ENCODE measurements at places on chromosomes 2 and 18. TPM values are rescaled to one million over a fixed set of nuclear protein-coding genes. Genes with fewer than 3 reads are reported as not detected.

GRCh38 chr2:172350839-172351479, 76.4 kb upstream of the ITGA6 start:
- H3K36me3 ChIP-seq = no peaks in the 10 kb centered on the region
- DNase-seq = no peak
- no peak overlapping the region for H3K27ac ChIP-seq
- no peak overlapping the region for H3K4me3 ChIP-seq
- no peaks in the 10 kb centered on the region for H3K4me1 ChIP-seq

DNA sequence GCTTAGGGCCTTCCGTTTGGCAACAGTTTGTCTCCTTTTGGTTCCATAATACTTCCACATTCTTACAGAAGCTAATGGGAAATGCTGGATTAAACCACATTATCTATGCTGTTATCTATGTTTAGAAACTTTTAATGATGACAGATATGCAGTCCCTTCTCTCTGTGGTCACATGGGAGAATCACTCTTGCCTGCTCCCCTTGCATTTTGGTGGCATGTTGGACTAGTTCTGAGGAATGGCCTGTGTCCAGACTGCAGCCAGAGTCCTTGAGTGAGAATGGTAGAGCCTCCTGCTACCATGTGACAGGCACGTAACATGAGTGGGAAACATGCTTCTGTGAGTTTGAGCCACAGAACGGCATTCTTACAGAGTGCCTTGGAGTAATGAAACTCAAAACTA, 19.2 kb downstream of the SPTBN1 start:
- H3K27ac ChIP-seq = no peak overlapping the region
- H3K4me3 ChIP-seq = no peak overlapping the region
- no peaks in the 10 kb centered on the region for H3K4me1 ChIP-seq
- DNase-seq = no peak

- H3K36me3 ChIP-seq = no peaks in the 10 kb centered on the region
- no peaks in the 10 kb centered on the region for H3K27me3 ChIP-seq
- no peaks in the 10 kb centered on the region for H3K4me1 ChIP-seq
- DNase-seq = no peak
These were observed 15.0 kb upstream of the POLI start for GRCh38 chr18:54254265-54254758.

- H3K27me3 ChIP-seq = no peaks in the 10 kb centered on the region
- H3K4me1 ChIP-seq = peaks cover 27% of the 10 kb centered on the region
- H3K27ac ChIP-seq = no peak overlapping the region
- no peak overlapping the region for H3K4me3 ChIP-seq
These were observed 21.8 kb downstream of the TRIP12 start for GRCh38 chr2:229900012-229900411.

GRCh38 chr18:74172697-74173433, 24.5 kb downstream of the TIMM21 start:
- H3K4me1 ChIP-seq = no peaks in the 10 kb centered on the region
- no peak overlapping the region for H3K4me3 ChIP-seq
- H3K27me3 ChIP-seq = no peaks in the 10 kb centered on the region
- no peaks in the 10 kb centered on the region for H3K36me3 ChIP-seq
- H3K27ac ChIP-seq = no peak overlapping the region

DNA sequence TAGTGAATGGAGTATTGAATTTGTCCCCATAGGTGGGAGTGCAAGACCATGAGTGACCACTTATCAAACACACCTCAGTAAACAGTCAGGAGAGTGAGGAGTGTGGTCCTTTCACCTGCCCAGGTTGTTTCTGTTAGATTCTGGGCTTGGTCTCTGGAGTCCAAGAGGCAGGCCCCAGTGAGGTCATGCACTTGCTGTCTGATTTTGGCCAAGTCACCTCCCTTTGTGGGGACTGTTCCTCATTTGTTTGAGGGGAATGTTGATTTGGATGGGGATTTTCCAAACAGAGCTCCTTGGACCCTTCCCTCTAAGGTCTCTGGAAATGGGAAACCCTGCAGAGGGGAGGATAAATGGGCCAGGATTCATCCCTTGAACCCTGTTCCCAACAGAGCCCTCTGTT, 7.3 kb downstream of the IL1RN start:
- no peak overlapping the region for H3K27ac ChIP-seq
- H3K36me3 ChIP-seq = no peaks in the 10 kb centered on the region
- no peaks in the 10 kb centered on the region for H3K27me3 ChIP-seq
- no peaks in the 10 kb centered on the region for H3K4me1 ChIP-seq
- no peak overlapping the region for H3K4me3 ChIP-seq
- DNase-seq = no peak

DNA sequence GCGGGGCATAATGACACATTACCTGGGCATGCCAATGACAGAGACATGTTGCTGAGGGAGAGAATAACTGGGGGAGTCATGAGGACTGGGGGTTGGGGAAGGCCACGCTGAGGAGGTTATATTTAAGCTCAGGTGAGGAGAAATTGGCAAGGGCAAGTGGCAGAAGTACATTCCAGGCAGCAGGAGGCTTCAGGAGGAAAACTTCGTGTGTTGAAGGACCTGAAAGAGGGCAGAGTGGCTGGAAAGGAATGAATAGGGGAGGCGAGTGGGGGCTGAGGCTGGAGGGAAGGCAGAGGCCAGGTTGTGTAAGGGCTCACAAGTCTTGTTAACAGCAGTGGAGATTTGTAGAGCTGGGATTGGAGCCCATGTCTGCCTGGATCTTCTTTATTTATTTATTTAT, 166.3 kb downstream of the RAPGEF4 start:
- H3K36me3 ChIP-seq = no peaks in the 10 kb centered on the region
- no peak for DNase-seq
- no peak overlapping the region for H3K4me3 ChIP-seq
- H3K27me3 ChIP-seq = no peaks in the 10 kb centered on the region
- no peaks in the 10 kb centered on the region for H3K4me1 ChIP-seq

DNA sequence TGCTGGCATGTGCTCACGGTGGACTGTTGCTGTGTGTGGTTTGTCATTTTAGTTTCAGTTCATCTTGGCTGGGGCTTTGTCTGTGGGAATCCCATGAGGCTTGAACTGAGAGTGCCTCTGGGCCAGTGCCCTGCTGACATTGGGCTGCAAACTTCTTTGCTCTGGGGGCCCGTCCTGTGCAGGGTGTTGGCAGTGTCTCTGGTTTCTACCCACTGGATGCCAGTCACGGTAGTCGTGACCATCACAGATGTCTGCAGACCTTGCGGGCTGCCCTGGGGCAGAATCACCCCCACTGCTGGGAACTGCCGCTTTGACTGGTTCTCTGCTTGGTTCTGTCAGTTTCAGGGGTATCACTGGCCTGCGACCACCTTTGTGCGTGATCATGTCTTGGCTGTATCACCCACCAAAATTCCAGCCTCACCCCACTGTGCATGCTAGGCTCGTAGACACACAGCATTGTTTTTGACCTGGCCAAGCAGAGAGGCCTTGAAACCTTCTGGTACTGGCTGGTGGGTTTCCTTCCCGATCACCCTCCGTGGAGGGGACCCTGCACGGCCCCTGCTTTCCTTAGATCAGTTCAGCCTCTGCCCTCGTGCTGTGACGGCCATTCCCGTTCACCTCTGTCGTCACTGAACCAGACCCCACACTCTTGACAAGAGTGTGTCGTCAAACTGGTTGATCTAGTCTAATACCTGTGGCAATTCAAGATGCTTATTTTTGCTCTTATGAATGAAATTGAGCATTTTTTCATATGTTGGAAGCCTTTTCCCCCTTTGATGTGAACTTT, 57.6 kb downstream of the KCNG2 start:
- no peaks in the 10 kb centered on the region for H3K27me3 ChIP-seq
- H3K36me3 ChIP-seq = no peaks in the 10 kb centered on the region
- H3K4me3 ChIP-seq = no peak overlapping the region
- H3K4me1 ChIP-seq = no peaks in the 10 kb centered on the region
- H3K27ac ChIP-seq = no peak overlapping the region

GRCh38 chr18:32431753-32432152, 38.9 kb downstream of the GAREM1 start:
- H3K4me3 ChIP-seq = no peak overlapping the region
- no peak for DNase-seq
- H3K36me3 ChIP-seq = no peaks in the 10 kb centered on the region
- no peak overlapping the region for H3K27ac ChIP-seq

DNA sequence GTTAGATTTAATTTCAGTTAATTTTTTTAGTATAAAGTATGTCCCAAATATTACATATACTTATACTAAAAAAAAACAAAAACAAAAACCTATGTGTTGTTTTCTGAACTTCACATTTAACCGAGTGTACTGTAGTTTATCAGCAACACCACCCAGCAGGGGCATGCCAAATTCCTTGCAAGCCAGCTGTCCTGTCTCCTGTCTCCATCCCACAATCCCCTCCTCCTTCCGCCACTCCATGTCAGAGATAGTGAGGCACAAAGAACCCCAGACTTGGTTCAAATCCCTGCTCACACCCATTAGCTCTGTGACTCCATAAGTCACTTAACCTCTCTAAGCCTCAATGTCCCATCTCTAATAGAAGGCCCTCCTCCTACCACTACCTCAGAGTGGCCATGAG, 9.4 kb downstream of the CHST10 start:
- no peaks in the 10 kb centered on the region for H3K4me1 ChIP-seq
- no peak overlapping the region for H3K4me3 ChIP-seq
- no peak overlapping the region for H3K27ac ChIP-seq
- no peak for DNase-seq
- no peaks in the 10 kb centered on the region for H3K27me3 ChIP-seq
- no peaks in the 10 kb centered on the region for H3K36me3 ChIP-seq

GRCh38 chr2:134325696-134326095, 71.8 kb downstream of the MGAT5 start:
- H3K27me3 ChIP-seq = no peaks in the 10 kb centered on the region
- no peak overlapping the region for H3K4me3 ChIP-seq
- no peaks in the 10 kb centered on the region for H3K36me3 ChIP-seq
- H3K27ac ChIP-seq = no peak overlapping the region

GRCh38 chr2:102295566-102295965, 15.8 kb upstream of the IL1RL1 start:
- H3K27ac ChIP-seq = no peak overlapping the region
- H3K4me1 ChIP-seq = no peaks in the 10 kb centered on the region

DNA sequence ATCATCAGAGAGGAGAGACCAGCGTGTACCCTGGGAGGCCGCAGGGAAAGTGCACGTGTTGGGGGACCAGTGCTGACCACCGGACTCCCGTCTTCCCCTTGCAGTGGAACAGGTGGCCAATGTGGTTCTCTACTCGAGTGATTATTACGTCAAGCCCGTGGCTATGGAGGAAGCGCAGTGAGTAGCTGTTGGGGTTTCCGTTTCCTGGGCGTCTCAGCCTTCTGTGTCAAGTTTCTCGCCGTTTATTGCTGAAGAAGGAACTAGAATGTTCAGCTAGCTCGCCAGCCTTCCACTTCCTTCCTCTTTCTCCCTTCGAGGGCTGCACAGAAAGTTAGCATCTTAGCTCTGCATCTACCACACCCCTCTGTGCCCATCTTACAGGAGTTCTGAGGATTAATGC, 22.8 kb upstream of the DGKD start:
- H3K27me3 ChIP-seq = no peaks in the 10 kb centered on the region

GRCh38 chr18:42296192-42296591, 341.2 kb downstream of the PIK3C3 start:
- no peaks in the 10 kb centered on the region for H3K27me3 ChIP-seq
- no peaks in the 10 kb centered on the region for H3K36me3 ChIP-seq
- H3K4me3 ChIP-seq = no peak overlapping the region
- H3K27ac ChIP-seq = no peak overlapping the region
- no peak for DNase-seq
- H3K4me1 ChIP-seq = no peaks in the 10 kb centered on the region

DNA sequence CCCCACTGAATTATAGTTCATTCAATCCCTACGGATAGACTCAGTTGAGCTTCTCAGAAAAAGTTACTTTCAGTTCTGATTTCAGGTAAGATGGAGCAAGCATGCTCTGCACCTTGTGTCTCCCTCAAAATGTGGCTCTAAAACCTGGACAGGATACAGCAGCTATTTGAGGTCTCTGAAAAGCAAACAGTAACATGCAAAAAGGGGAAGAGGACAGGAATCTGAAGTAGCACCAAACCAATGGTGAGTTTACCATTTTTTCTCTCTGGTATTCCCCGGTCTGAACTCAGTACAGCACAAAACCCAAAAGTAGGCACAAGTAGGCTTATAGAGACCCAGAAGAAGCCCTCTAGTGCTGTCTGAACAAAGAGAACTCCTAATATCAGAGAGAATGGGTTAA, 34.1 kb downstream of the LANCL1 start:
- no peaks in the 10 kb centered on the region for H3K27me3 ChIP-seq
- H3K36me3 ChIP-seq = peaks cover 27% of the 10 kb centered on the region
- no peak for DNase-seq

GRCh38 chr2:126793885-126794613, 104.6 kb upstream of the TEX51 start:
- no peak overlapping the region for H3K27ac ChIP-seq
- DNase-seq = no peak
- H3K4me1 ChIP-seq = no peaks in the 10 kb centered on the region
- H3K4me3 ChIP-seq = no peak overlapping the region

DNA sequence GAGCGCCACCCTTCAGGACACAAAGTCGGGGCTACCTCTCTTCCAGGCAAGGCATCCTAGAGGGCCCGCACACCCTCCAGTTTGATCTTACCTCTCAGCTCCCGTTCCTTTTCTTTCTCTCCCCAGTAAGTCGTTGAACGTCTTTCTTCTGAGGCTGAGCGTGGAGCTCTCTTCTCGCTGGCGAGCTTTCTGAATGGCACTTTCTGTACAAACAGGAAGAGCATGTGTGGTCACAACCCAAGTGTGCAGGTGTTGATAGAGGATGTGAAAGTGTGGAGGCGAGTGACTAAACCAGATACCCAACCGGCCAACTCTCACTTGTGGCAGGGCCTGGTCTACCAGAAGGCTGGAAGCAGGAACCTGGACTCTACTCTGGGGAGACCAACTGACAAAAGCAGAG, at the start of gene AFF3:
TSS of gene AFF3 (minus strand) at position 198 of the 400 bp plus-strand sequence. CDS start 38,136 bp downstream, outside the sequence.
- H3K36me3 ChIP-seq = no peaks in the 10 kb centered on the region
- peak within 1 kb of the TSS; percentile 80 for H3K4me3 ChIP-seq
- DNase-seq = peak; percentile 55
- no peaks in the 10 kb centered on the region for H3K27me3 ChIP-seq
- peaks cover 5% of the 10 kb centered on the region for H3K4me1 ChIP-seq

- H3K4me1 ChIP-seq = no peaks in the 10 kb centered on the region
- H3K27ac ChIP-seq = no peak overlapping the region
- no peaks in the 10 kb centered on the region for H3K36me3 ChIP-seq
- H3K27me3 ChIP-seq = no peaks in the 10 kb centered on the region
- no peak overlapping the region for H3K4me3 ChIP-seq
These were observed 483.5 kb downstream of the LRP1B start for GRCh38 chr2:141647353-141647752.

The ABCG8 gene
- not detected for total RNA-seq

The VRK2 gene
- total RNA-seq = 18.1 TPM

The TLX2 gene
- 0.66 TPM for total RNA-seq

The SLC4A3 gene
- total RNA-seq = not detected

The RNF138 gene
- 76.4 TPM for total RNA-seq

The SPATA3 gene
- not detected for total RNA-seq

The LYG2 gene
- not detected for total RNA-seq

The ZSWIM2 gene
- total RNA-seq = not detected

The HOXD11 gene
- total RNA-seq = not detected

The SERPINB12 gene
- not detected for total RNA-seq

The C2orf80 gene
- total RNA-seq = not detected

The OTX1 gene
- not detected for total RNA-seq

The ANKRD30BL gene
- not detected for total RNA-seq

The FBLN7 gene
- total RNA-seq = 34.0 TPM

The SERPINB13 gene
- not detected for total RNA-seq

Data from naive thymus-derived CD4-positive, alpha-beta T cell (primary cell).